ENCODE measurements at places on chromosomes 16 and 17. TPM values are rescaled to one million over a fixed set of nuclear protein-coding genes. Genes with fewer than 3 reads are reported as not detected.

TBC1D3I gene
- total RNA-seq, result not detected

KCNG4 gene
- not detected for total RNA-seq

OR2C1 gene
- 0.43 TPM for total RNA-seq

MMP28 gene
- total RNA-seq, result 1.4 TPM

CMC2 gene
- 31.3 TPM for total RNA-seq

KRTAP2-2 gene
- not detected for total RNA-seq

ACSM5 gene
- not detected for total RNA-seq
